ENCODE measurements at places on chromosomes 16 and 17.
A peak's percentile ranks its signal among the peaks of the same experiment; 100 is the strongest.

GRCh38 chr16:79598348-79599181 lies 2.0 kb downstream of the MAF start:
- DNase-seq, result peak; percentile 48

- DNase-seq, result no peak
These were observed 19.5 kb downstream of the COTL1 start for GRCh38 chr16:84598360-84598759.

DNA sequence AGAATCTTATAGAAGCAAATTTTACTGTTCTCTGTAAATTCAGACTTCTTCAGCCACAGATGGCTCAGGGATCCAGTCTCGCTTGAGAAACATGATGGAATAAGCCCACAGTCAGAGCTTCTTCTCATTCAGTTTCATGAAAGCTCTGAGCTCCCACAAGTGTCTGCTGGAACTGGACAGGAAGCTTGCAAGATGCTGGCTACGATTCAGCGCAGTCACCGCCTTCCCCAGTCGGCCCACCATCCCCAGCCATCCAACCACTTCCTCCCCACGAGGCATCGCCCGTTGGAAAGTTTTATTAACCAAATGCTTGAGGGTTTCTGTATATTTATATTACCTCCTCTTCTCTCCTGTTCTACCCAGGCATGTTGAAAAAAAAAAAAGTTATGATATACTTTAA lies 171.7 kb downstream of the ZFHX3 start:
- no peak for DNase-seq

DNA sequence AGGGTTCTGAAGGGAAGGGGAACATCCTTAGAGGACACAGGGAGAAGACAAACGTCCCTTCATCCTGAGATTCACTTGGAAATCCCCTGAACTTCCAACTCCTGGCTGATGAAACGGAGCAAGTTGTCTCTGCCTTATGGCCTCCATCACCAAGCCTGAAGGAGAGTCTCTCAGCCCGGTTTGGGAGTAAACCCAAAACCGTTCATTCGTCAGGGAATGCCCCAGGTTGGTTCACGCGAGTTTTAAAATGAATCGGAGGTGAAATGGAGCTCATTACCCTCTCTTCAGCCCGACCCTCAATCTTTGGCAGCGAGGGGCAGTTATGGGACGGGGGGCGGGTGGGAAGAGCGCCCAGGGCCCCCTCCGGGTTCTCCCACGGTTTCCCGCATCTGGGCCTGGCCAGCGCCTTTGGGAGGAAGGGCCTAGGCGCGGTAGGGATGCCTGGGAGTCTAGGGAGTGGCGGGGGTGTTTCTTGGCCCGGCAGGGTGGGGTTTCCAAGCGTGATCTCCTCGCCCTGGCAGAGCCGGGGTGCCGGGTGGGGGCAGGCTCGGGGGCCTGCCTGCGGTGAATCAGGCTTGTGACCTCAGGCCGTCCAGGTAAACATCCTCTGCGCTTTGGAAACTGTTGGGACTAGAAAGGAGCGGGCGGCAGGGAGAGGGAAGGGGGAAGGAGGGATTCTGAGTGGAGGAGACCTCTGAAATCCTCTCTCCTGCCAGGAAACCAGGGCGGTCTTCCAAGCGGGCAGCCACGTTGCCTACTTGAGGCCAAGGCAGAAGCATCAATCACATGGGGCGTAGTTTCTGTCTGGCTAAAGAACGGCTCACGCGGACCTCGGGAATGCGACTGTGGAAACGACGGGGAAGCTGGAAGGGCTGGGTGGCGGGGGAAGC lies 24.1 kb upstream of the HOXB13 start:
- DNase-seq, result no peak

DNA sequence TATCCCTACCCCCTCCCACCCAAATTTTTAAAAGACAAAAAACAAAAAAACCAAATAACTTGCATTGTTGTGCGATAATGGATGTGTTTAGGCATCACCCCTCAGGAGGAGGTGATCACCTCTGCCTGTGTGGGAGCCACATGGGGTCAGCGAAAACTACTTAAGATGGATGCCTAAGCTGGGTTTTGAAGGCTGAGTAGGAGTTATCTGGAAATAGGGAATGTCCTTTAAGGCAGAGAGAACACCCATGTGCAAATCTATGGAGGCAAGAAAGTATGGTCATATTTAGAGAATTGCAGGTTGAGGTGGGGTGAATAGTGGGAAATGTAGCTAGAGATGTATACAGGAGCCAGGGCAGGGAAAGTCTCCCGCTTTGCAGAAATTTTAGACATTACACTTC lies 5.6 kb upstream of the TACO1 start:
- DNase-seq, result no peak

DNA sequence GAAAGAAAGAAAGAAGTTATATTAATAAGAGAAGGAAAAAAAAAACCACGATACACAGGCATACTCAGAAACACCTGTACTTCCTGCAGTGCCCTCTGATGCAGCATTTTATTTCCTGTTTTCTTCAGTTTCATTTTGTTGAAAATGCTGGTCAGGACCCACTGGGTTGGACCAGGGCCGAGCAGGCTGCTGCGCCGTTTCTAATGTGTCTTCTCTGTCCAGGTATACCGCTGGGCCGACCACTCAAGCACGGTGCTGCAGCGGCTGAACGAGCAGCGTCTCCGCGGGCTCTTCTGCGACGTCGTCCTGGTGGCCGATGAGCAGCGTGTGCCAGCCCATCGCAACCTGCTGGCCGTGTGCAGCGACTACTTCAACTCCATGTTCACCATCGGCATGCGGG lies 8.3 kb downstream of the KLHL36 start:
- no peak for DNase-seq

- no peak for DNase-seq
These were observed 271.4 kb downstream of the MAF start for GRCh38 chr16:79329166-79329521.

DNA sequence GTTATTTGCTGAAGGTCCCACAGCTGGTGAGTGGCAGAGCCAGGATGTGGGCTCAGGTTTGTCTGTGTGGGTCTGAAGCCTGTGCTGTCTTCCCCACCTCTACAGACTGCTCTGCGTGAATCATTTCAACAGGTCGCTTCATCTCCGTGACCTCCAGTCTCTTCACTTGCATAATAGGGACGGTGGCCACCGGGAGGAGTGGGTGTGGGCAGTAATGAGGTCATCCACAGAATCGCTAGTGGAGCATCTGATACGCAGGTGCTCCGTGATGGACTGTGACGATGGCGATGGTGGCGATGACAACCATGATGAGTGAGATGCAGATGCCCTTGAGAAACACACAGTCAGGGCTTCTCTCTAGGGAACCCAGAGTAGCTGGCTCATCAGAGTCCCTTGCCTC lies 120.2 kb downstream of the RAP1GAP2 start:
- DNase-seq, result no peak

- no peak for DNase-seq
These were observed 86.3 kb downstream of the SPECC1 start for GRCh38 chr17:20095336-20096080.

DNA sequence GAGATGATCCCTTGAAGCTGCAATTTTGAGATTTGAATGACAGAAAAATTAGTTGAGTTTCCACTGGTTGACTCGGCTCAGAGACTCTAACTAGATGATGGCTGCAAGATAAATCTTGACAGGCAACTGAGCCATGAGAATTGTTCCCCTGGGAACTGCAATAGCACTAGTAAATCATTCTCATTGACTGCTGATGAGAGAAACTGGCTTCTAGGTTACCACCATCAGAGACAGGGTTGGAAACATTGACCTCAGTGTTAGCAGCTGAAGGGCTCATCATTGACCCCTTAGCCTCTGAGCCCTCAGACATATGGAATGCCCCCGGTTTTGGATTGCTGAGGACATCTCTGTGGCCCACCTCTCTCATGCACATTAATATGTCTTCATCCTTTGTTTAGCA lies 125.4 kb upstream of the COX10 start:
- DNase-seq, result no peak

GRCh38 chr16:54508351-54508750 lies 221.8 kb upstream of the IRX3 start:
- DNase-seq, result no peak

DNA sequence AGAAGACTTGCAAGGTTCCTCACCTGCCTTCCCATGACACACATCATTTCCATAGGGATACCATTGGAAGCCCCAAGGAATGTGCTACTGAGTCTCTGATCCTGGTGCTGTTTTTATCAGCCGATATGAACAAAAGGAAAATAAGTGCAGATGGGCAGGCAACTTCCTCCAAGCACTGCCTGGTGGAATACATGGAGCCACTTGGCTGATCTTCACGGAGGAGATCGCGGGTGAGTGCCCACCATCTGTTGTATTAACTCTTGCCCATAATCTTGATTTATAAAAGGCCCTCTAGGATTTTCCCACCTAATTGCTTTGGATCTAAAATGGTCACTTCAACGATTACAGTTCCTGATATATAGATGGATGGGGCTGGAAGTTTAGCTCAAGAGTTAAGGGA lies 24.7 kb upstream of the CDRT15 start:
- no peak for DNase-seq

DNA sequence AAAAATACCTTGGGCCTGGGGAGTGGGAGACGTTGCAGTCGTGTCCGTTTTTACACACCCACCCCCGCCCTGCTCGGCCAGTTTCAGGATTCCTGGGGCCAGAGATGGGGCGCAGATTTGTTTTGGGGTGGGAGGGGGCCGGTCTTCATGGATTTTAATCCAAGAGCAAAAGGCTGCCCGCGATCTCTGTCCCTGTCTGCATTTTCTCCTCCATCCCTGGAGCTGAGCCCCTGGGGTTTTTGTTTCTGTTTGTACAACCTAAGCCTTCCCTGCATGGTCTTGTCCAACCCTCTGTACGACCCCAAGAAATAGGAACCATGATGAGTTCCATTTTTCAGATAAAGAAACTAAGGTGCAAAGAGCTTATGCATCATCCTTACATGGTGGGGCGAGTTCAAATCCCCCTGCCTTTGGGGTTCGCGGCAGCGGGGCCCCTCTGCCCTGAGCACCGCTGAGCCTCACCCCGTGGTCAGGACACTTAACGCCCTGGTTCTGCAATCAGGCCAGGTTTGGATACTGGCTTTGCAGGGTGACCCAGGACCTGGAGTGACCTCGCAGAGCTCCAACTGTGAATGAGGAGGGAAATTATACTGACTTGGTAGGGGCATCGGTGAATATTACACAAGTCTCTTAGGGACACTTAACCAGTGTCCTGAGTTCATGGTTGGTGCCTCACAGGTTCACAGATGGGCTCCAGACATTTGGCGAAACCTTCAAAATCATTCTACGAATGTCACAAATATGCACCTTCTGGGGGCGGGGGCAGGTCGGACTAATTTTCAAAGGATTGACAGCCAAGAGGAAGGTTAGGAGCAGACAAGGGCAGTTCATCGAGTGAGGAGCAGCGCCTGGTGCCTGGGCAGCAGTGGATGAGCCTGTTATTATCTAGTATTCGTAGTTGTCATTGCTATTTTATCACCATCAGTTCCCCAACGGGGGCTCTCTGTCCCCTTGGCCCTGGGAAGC lies 4.1 kb upstream of the FOXF1 start:
- no peak for DNase-seq

GRCh38 chr17:12622726-12623125 lies 43.0 kb upstream of the MYOCD start:
- DNase-seq, result no peak

- DNase-seq, result no peak
These were observed 220.2 kb upstream of the CDH8 start for GRCh38 chr16:62256406-62256805.

DNA sequence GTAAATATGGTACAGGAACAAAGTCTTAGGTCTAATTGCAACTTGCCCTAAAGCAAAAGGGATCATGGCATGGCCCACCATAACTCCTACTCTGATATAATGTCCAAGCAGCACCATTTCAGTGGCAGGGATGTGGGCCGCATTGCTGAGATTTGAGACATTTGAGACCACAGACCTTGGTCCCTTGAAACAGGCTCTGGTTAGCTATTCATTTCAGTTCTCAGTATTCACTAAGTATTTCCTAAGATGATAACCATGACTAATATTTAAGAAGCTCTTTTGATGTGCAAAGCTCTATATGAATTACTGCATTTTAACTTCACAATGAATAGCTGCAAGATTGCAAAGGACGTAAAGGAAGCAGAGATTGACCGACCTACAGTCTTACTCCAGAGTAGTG lies 471.0 kb downstream of the SHISA9 start:
- DNase-seq, result no peak

- DNase-seq, result peak; percentile 40
These were observed 22.6 kb downstream of the SLC5A10 start for GRCh38 chr17:18974407-18975149.

- DNase-seq, result no peak
These were observed 17.5 kb upstream of the TRAP1 start for GRCh38 chr16:3734758-3735221.

- DNase-seq, result no peak
These were observed 15.8 kb upstream of the CCL5 start for GRCh38 chr17:35895636-35896587.

DNA sequence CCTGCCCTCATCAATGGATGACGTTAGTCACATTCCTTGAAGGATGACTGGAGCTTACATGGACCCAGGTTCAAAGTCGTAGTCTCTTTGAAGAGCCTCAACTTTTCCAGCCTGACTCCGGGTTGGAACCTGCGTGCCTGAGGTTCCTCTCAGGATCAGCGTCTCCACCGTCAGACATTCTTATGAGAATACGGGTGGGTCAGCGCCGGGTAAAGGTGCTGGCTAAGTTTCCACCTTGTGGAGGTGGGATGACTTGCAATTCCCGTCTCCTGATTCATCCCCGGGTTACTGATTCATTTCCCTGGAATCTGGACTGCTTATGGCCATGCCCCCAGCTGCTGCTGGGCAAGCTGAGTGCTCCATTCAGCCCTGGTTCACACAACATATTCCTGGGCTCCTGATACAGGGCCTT lies 38.9 kb upstream of the CMIP start:
- DNase-seq, result no peak

DNA sequence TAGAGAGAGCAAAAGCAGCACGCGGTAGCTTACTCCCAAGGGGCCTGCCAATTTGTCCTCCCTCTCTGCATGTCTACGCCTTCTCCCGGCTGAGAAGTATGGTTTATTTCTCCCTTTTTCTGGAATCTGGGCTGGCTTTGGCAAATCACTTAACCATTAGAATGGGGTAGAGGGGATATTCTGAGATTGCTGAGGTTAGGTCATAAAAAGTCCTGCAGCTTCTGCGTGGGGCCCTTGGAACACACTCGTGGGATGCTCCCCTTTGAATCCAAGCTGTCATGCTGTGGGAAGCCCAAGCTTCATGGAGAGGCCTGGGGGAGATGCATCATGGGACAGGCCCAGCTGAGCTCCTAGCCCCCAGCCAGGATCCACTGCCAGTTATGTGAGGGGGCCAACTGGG lies 403.6 kb upstream of the MAF start:
- no peak for DNase-seq
